Colonic mucosa (tissue), 4 donors: ENCODE measurements at places on chromosomes 2 and 18. TPM values are rescaled to one million over a fixed set of nuclear protein-coding genes. Genes with fewer than 3 reads are reported as not detected.

Gene CPLX4
- not detected for total RNA-seq

Gene HOXD9
- 1.7 TPM for total RNA-seq

GRCh38 chr18:45805551-45805950 lies 19.9 kb upstream of the SIGLEC15 start:
- no peak overlapping the region for H3K4me3 ChIP-seq
- no peak for DNase-seq
- no peaks in the 10 kb centered on the region for H3K27me3 ChIP-seq
- H3K27ac ChIP-seq = no peak overlapping the region
- H3K36me3 ChIP-seq = no peaks in the 10 kb centered on the region

DNA sequence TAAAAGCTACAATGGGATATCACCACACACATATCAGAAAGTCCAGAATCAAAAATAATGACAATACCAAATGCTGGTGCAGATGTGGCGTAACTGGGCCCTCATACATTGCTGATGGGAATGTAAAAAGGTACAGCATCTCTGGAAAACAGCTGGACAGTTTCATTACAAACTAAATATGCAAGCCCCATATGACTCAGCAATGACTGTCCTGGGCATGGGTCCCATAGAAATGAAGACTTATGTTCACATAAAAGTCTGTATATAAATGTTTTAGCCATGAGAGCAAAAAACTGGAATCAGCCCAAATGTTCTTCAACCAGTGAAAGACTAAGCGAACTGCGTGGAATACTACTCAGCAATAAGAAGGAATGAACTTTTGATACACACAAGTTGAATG lies 56.7 kb downstream of the ALPK2 start:
- no peak overlapping the region for H3K27ac ChIP-seq
- H3K4me3 ChIP-seq = no peak overlapping the region
- DNase-seq = no peak
- H3K36me3 ChIP-seq = no peaks in the 10 kb centered on the region
- no peaks in the 10 kb centered on the region for H3K27me3 ChIP-seq
- H3K4me1 ChIP-seq = no peaks in the 10 kb centered on the region

- no peaks in the 10 kb centered on the region for H3K27me3 ChIP-seq
- H3K4me3 ChIP-seq = no peak overlapping the region
- H3K36me3 ChIP-seq = no peaks in the 10 kb centered on the region
- no peak for DNase-seq
- H3K27ac ChIP-seq = no peak overlapping the region
Measured at GRCh38 chr2:7609556-7609955, 692.3 kb downstream of the RNF144A start.

Gene DTNA
- total RNA-seq = 1.3 TPM

Gene TACR1
- not detected for total RNA-seq

Gene SCN3A
- total RNA-seq = 0.40 TPM

DNA sequence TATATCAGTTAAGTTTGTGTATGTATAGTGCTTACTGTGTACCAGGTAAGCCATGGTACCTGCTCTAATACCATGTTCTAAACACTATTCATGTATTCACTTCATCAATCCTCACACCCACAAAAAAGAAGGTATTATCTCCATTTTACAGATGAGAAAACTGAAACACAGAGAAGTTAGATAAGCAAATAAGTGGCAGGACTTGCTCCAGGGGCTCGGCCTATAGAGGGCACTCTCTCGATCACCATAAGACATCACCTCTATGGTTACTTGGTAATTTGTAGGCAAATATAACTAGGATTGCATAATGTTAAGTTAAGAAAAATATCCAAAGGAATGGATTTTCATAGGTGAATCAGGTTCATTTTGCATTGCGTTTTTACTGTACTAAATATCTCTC lies 118.1 kb upstream of the FN1 start:
- no peaks in the 10 kb centered on the region for H3K4me1 ChIP-seq
- H3K36me3 ChIP-seq = no peaks in the 10 kb centered on the region
- no peak overlapping the region for H3K27ac ChIP-seq
- no peaks in the 10 kb centered on the region for H3K27me3 ChIP-seq
- no peak for DNase-seq

DNA sequence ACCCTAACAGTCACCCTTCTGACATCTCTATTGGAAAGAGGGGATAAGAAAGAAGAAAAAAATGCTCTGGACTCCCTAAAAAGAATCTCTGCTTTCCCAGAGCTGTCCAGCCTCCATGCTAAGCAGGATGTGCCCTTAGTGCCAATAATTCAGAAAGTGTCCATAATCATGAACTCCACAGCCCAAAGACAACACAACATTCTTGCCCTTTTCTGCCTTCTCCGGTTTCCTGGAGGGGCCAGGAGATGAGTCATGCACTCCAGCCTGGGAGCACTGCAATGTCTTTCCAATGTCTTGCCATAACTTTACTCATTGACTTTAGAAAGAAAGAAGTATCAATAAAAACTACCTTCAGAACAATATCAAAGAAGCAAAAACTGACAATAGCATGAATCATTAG lies 44.0 kb downstream of the KLF7 start:
- H3K27ac ChIP-seq = no peak overlapping the region
- no peak overlapping the region for H3K4me3 ChIP-seq
- no peaks in the 10 kb centered on the region for H3K27me3 ChIP-seq
- no peaks in the 10 kb centered on the region for H3K36me3 ChIP-seq
- DNase-seq = no peak
- H3K4me1 ChIP-seq = no peaks in the 10 kb centered on the region

DNA sequence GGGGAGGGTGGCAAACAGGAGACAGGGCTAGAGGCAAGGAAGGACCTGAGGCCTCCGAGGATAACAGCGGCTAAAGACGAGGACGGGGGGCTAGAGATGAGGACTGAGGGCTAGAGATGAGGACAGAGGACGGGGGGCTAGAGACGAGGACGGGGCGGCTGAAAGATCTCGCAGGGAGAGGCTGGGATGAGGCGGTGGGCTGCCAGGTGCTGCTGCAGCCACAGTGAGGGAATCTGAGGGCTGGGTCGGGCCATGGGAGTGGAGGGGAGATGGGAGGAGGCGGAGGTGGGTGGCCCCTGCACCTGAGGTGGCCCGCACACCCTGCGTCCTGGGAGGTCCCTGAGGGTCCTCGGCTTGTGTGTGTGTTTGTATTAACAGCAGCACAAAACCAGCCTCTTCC lies 350.2 kb upstream of the SALL3 start:
- H3K27ac ChIP-seq = no peak overlapping the region
- no peak overlapping the region for H3K4me3 ChIP-seq
- DNase-seq = no peak
- no peaks in the 10 kb centered on the region for H3K4me1 ChIP-seq
- no peaks in the 10 kb centered on the region for H3K36me3 ChIP-seq

Gene LOXHD1
- total RNA-seq = not detected

DNA sequence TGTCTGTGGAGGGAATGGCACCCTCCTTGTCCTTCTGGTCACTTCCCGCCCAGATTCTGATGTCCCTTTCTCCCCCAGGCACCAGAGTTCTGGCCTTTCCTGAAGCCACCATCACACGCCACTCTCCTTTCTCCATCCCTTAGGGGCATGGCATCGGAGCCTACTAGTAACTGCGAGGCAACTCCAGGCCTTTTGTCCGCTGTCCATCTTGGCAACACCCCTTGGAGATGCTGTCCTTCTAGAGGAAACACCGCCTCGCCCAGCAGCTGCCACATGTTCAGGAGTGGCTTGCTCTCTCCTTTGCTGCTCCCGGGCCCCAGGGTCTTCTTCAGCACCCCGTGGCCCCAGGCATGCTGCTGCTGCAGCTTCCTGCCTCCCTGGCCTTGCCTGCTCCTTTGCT lies 267.0 kb downstream of the SRBD1 start:
- H3K27me3 ChIP-seq = no peaks in the 10 kb centered on the region
- no peaks in the 10 kb centered on the region for H3K36me3 ChIP-seq
- DNase-seq = no peak
- no peaks in the 10 kb centered on the region for H3K4me1 ChIP-seq
- no peak overlapping the region for H3K27ac ChIP-seq

DNA sequence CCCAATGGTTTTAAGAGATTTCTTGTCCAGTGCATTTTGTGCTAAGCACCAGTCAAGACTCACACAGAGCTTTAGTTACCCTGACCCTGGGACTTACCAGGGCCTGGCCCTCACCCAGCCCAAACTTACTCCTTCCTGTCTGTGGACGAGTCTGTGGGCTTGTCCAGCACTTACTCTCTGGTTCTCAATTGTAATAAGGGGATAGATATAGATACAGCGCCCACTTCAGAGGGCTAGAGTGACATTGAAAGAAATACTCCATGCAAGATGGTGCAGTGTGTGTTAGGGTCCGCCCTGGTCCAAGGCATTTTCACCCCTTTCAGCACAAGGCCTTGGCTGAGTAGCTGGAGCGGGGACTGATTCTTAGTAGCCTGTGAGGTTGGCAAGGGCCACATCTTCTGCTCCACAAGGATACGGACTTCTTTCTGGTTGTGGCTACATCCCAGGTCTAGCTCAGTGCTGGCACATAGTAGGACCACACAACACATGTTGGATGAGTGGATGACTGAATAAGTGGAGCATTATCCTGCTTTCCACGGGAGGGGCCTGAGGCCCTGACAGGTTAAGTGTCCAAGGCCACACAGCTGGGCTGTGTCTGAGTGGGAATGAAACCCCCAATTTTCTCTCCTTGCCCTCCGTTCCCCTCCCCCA lies 3.8 kb upstream of the ARID5A start:
- H3K36me3 ChIP-seq = no peaks in the 10 kb centered on the region
- DNase-seq = no peak
- no peak overlapping the region for H3K4me3 ChIP-seq
- peak overlapping the region; percentile 72 for H3K27ac ChIP-seq
- no peaks in the 10 kb centered on the region for H3K27me3 ChIP-seq

GRCh38 chr2:214839464-214839863 lies 30.0 kb upstream of the BARD1 start:
- H3K36me3 ChIP-seq = no peaks in the 10 kb centered on the region
- no peaks in the 10 kb centered on the region for H3K4me1 ChIP-seq
- no peak overlapping the region for H3K4me3 ChIP-seq
- no peak for DNase-seq

GRCh38 chr18:67670024-67670543 lies 153.6 kb upstream of the DSEL start:
- H3K27me3 ChIP-seq = no peaks in the 10 kb centered on the region
- H3K36me3 ChIP-seq = no peaks in the 10 kb centered on the region
- H3K4me1 ChIP-seq = no peaks in the 10 kb centered on the region
- no peak overlapping the region for H3K4me3 ChIP-seq
- no peak for DNase-seq
- no peak overlapping the region for H3K27ac ChIP-seq

Gene OST4
- 331 TPM for total RNA-seq

DNA sequence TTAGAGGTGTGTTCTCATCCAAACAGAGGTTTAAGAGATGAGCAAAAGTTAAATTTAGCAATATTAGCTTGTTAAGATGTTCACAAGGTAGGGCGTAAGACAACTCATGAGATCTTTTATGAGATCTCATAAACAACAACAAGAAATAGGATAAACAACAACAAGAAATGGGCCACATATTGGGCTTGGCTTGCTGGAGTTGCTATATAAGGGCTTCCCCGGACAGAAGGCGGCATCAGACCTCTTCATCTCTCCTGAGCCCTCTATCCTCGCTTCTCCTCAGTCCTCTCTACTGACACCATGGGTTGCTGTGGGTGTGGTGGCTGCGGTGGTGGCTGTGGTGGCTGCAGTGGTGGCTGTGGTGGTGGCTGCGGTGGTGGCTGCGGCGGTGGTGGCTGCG lies at the start of gene SCYGR8:
TSS of gene SCYGR8 (plus strand) at position 301 of the 400 bp plus-strand sequence. CDS start at position 301, 0 bp downstream.
- H3K27me3 ChIP-seq = no peaks in the 10 kb centered on the region
- no peak within 1 kb of the TSS for H3K4me3 ChIP-seq
- H3K36me3 ChIP-seq = no peaks in the 10 kb centered on the region
- DNase-seq = no peak

DNA sequence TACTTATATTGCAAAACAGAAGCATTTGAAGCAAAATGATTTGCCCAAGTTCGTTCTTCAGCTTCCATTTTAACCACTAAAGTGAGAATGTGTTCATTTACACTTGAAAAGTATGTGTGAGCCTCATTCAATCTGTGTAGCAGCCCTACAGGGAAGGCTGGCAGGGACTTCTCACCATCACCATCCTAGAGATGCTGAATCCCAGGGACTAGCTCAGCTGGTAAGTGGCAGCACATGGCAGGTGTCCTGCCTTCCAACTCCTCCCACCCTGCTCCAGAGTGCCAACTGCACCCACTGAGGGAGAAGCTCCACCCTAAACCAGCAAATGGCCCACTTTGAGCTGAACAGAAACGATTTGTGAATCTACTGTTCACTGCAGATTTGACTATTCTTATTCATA lies 91.5 kb downstream of the EN1 start:
- no peaks in the 10 kb centered on the region for H3K27me3 ChIP-seq
- DNase-seq = no peak
- no peak overlapping the region for H3K4me3 ChIP-seq
- no peaks in the 10 kb centered on the region for H3K36me3 ChIP-seq

Gene LAMA1
- 24.2 TPM for total RNA-seq

DNA sequence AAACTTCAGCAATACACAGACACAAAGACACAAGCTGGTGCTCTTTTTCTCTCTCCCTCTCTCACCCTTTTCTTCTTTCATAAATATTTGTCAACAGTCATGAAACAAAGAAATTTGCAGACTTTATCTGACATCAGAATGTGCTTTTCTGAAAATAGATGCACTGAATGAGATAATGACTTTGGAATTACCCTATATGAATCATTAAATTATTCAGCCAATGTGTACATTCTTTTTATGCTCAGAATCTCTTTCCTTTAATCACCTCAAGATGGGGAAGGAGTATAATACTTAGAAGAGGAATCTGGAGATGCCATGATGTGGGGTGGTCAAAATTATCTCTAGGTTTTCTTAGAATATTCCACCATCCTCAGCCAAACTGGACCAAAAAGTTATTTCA lies 289.9 kb downstream of the LRRTM1 start:
- H3K4me1 ChIP-seq = no peaks in the 10 kb centered on the region
- no peak for DNase-seq
- no peak overlapping the region for H3K4me3 ChIP-seq
- no peaks in the 10 kb centered on the region for H3K36me3 ChIP-seq
- no peaks in the 10 kb centered on the region for H3K27me3 ChIP-seq

GRCh38 chr18:6994771-6995430 lies 122.7 kb downstream of the LAMA1 start:
- H3K4me3 ChIP-seq = no peak overlapping the region
- DNase-seq = no peak
- no peak overlapping the region for H3K27ac ChIP-seq
- no peaks in the 10 kb centered on the region for H3K27me3 ChIP-seq

Gene LGALSL
- 26.4 TPM for total RNA-seq

Gene TGFA
- 21.4 TPM for total RNA-seq

GRCh38 chr2:45889053-45889452 lies 237.6 kb downstream of the PRKCE start:
- H3K36me3 ChIP-seq = no peaks in the 10 kb centered on the region
- H3K27ac ChIP-seq = no peak overlapping the region
- H3K4me3 ChIP-seq = no peak overlapping the region
- no peaks in the 10 kb centered on the region for H3K27me3 ChIP-seq
